Right ventricle myocardium superior (tissue), 1 donor: ENCODE measurements at places on chromosomes 6 and 20. TPM values are rescaled to one million over a fixed set of nuclear protein-coding genes. Genes with fewer than 3 reads are reported as not detected.

WDR27 gene
- total RNA-seq: 9.0 TPM

LRRC1 gene
- total RNA-seq: 1.8 TPM

LRRC73 gene
- 1.4 TPM for total RNA-seq

RPS6KA2 gene
- total RNA-seq: 50.2 TPM

KCNK5 gene
- 0.65 TPM for total RNA-seq

- no peak for DNase-seq
These were observed 26.4 kb upstream of the MCM3 start for GRCh38 chr6:52310932-52311331.

DNA sequence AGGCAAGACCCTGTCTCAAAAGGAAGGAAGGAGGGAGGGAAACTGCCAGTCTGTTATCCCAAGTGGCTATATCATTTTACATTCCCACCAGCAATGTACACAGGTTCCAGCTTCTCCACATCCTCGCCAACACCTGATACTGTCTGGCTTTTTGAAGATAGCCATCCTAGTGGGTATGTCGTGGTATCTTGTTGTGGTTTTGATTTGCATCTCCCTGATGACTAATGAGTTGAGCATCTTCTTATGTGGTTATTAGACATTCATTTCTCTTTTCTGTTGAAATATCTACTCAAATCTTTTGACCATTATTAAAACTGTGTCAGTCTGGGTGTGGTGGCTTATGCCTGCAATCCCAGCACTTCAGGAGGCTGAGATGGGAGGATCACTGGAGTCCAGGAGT lies 47.9 kb upstream of the ARID1B start:
- DNase-seq: no peak
